ENCODE measurements at places on chromosomes 5 and 9.

- no peak for DNase-seq
These were observed 63.0 kb downstream of the GDNF start for GRCh38 chr5:37776826-37777225.

DNA sequence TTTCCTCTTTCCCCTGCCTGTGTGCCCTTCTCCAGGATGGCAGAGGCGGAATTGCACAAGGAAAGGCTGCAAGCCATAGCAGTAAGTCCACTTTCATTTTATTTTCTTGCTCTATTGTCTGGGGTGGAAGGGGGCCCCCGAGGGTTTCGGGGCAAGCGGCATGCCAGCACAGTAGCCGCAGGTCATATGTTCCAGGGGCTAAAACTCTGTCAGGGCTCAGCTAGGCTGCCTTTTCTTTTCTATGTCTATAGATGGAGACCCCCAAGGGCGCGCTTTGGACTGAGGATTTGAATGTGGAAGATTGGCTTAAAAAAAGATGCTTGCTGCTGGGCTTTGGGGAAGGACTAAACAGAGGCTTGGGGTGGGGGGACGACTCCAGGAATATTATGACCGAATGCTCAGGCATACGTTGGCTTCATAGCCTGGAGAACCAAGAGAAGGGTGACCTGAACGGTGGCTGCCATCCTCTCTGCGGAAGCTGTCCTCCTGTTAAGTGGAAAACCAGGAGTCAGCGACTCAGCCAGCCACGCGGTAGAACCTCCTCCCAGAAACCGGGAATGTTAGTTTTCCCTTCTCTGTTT is 545 bp downstream of the PALM2AKAP2 start:
- no peak for DNase-seq

- DNase-seq, result no peak
These were observed 43.1 kb downstream of the TRIO start for GRCh38 chr5:14186059-14186830.

DNA sequence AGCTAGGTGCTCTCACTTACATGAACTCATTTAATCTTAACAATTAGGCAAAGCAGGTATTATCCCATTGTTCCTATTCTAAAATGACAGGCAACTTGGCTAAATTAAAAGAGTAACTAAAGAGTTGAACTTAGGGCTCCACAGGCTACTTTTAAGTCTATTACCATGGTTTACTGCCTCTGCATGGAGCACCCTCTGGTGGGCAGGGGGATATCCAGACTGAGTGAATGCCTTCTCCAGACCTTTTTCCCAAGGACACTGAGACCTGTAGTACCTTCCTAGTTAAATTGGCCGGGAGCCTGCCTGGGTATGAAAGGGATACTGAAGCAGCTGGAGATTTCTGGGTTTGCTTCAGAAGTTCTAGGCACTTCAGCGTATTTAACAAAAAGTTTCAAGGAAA is 238.1 kb downstream of the ELAVL2 start:
- DNase-seq, result no peak

DNA sequence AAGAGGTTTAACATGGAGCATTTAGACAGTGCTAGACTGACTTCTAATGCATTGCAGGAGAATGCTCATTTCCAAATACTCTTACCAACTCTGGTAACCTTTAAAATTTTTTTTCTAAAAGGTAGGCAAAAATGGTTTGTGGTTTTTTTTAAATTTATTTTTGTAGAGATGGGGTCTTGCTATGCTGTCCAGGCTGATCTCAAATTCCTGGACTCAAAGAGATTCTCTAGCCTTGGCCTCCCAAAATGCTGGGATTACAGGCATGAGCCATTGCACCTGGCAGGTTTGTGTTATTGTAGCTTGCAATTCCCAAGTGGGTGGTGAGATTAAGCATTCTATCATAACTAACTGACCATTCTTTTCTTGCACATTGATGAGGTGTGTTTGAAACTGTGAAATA is 43.0 kb upstream of the TBC1D2 start:
- no peak for DNase-seq

GRCh38 chr5:169503886-169504285 is 79.7 kb upstream of the SPDL1 start:
- no peak for DNase-seq

DNA sequence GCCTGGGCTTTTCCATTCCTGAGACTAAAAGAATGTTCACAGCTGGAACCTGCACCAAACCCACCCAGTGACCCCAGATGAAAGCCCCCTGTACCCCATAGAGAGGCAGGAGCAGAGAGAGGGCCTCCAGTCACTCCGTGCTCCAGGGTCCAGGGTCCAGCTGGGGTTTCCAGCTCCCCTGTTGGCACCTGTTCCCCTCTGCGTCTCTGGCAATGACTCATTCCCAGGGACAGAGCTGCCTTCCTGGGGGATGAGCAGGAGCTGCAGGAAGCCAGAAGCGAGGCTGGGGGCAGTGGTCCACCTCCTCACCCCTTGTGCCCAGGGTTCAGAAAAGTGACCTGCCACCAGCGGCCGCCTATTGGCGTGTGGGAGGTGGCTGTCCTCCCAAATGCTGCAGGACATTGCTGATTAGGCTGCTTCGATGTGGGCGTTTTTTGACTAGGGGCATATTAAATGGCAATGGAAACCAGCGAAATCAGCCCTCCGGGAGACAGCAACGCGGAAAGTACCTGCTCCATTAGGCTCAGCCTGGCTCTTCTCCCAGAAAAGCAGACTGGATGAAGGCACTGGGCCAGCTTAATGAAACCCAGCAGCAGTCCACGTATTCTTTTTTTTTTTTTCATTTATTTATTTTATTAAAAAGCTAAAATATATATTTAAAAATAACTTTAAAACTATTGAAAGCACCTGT is 97.4 kb downstream of the DAP start:
- no peak for DNase-seq

DNA sequence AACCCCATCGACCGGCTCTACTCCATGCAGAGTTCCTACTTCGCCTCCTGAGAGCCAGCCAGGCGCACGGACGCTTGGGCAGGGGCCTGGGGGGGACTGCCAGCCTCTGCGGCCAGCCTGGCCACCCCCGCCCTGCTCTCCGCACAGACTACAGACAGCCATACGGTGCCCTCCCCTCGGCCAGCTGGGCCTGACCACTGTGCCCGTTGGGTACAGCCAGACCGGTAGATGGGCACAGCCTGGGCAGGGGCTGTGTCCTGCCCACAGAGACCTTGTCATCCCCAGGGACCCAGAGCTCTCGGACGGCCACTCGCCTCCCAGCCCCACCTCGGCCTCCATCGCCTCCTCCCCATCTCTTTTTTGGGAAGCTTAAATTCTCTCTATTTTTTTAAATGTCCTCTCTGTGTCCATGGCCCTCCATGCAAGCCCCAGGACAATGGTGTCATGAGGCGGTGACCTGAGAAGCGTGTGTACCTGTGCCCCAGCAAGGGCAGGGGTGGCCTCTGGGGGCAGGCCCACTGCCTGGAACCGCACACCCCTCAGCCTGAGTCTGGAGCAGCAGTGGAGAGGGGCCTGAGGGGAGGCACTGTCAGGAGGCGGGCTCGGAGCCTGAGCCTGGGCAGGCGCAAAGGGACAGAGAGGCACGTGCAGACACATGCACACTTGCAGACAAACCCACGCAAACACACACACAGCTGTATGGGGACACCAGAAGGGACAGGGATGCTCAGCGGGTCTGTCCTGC is 82.8 kb downstream of the LMX1B start:
- no peak for DNase-seq

DNA sequence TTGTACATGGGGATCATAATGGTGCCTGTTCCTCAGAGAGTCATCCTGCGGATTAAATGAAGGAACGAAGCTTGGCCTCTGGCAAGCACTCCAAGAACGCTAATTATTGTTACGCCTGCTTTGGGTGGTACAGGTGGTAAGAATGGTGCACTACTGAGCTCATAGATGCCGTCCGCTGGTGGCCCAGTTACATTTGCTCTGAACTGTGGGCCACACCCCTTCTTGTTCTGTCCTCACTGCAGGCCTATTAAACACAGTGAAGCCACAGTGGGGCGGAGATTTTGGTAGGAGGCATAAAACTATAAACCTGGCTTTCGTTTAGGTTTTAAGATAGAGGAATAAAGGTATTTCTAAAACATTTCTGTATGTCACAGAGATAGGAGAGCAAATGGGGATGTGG is 40.6 kb upstream of the FER start:
- DNase-seq, result no peak

DNA sequence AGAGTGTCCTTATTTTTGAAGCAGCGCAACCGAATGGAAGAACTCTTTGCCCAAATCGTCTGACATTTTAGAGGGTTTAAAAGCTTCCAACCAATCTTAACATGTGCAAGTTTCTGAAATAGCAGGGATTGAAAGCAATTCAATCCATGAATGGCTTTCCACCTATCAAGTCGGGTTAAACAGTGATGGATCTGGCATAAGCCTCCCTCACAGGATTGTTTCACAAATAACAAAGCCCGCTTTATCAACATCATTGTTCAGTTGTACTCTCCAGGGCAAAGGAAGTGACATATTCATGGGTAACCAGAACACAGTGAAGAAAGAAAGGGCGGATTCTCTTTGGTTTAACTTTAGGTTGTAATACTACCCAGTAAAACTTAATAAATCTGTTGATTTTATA is 497.3 kb downstream of the MTRR start:
- no peak for DNase-seq

DNA sequence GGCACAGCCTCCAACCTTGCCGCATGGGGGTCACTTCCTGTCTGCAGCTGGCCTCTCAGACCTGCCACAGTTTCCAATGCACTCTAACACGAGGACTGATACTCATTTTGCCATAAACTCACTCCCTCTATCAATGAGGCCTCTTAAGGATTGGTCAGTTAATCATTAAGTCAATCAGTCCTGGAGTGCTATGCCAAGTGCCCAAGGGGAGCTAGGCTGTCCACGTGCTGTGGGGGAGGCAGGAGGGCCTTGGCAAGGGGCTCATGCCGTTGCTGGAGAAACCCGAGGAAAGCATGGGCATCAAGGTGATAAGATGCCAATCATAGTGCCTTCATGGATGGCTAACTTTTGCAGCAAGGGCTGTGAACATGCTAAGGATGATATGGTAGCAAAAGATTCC is 1.7 kb upstream of the ALDH1B1 start:
- no peak for DNase-seq

All from NCI-H1417 treated with DMSO at 0.1 percent for 48 hours (cell line).